Thoracic aorta (tissue), 2 donors: ENCODE measurements at places on chromosomes 7 and 10. TPM values are rescaled to one million over a fixed set of nuclear protein-coding genes. Genes with fewer than 3 reads are reported as not detected.

The ITGA8 gene
- 1,173 TPM for total RNA-seq

GRCh38 chr7:150968734-150969372 is 9.3 kb downstream of the KCNH2 start:
- no peak for DNase-seq

DNA sequence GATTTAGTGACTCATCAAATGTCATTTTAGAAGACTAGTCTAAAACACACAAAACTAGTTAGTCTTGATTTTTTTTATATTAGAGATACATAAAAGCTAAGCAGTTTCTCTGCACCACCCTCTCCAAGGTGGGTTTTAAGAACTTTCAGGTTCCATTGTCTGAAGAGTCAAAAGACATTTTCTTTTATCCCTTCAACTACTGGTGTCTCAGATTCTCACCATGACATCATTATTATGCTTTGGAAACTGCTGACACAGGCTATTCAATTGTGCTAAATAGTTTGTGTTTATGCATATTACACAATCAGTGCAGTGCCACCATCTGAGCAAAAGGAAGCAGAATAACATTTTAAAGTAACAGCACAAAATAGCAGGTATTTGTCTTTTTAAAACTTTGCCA is 52.2 kb downstream of the IGF2BP3 start:
- DNase-seq: no peak

GRCh38 chr10:33027088-33027487 is 69.1 kb upstream of the ITGB1 start:
- no peak for DNase-seq

The DNAJC12 gene
- 5.1 TPM for total RNA-seq

The NEUROD6 gene
- not detected for total RNA-seq

DNA sequence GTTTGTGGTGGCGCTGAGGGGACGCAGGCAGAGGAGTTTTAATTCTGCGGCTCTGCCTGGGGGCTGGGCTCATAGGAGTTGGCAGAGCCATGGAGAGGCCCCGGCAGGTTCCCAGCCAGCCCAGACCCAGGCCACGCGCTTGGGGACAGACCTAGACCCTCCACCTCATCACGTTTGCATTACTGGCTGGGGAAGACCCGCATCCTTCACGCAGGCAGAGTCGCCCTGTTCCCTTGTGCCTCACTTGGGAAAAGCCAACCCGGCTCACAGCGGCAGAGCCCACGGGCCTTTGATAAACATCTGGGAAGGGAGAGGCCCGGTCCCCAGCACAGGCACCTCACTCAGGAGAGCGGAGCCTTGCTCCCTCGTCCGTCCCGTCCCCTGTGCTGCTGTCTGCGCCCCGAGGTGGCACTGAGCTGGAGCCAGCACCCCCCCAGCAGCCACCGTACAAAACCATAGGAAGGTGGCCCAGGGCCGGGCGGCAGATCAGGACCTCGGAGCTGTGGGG is 112.8 kb downstream of the CYTH3 start:
- no peak for DNase-seq

The ADAMTS14 gene
- not detected for total RNA-seq

The ANKRD30A gene
- total RNA-seq: not detected

DNA sequence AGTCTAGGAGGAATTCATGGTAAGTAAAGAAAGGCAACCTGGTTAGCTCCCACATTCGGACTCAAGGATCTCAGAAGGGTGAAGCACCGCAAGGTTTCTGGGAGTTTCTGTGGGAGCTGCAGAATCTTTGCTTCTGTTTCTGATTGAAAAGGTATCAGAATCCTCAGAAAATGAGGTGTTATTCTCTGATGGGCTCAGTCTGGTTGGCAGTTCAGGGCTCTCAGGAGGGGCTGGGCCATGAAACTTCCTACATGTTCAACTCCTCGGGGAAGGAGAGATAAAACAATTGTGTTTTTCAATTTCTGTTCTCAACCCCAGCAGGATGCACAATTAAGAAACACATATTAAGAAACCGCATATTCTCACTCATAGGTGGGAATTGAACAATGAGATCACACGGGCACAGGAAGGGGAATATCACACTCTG is 9.1 kb downstream of the OR2A7 start:
- DNase-seq: no peak

GRCh38 chr10:80260295-80261243 is 28.9 kb downstream of the MAT1A start:
- DNase-seq: no peak

- peak; percentile 31 for DNase-seq
These were observed 41.4 kb downstream of the COL1A2 start for GRCh38 chr7:94436018-94436604.

The ACSM6 gene
- not detected for total RNA-seq

DNA sequence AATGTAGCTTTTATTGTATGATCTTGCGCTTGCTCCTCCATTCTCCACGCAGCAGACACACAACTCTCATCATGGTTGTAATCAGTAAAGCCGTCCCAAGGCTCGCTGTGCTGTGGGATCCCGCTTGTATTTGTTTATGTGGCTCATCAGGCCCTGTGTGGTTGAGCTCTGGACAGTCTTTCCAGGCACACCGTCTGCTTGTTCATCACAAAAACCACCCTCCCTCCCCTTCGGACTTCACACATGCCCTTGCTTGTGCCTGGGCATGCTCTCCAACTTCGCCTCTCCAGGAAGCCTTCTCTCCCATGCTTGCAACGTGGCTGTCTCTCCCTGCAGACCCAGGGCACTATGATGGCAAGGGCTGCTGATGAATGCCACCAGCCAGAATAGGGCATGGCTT is 62.4 kb downstream of the HK1 start:
- no peak for DNase-seq

The DLX6 gene
- total RNA-seq: not detected

The EMX2 gene
- not detected for total RNA-seq

DNA sequence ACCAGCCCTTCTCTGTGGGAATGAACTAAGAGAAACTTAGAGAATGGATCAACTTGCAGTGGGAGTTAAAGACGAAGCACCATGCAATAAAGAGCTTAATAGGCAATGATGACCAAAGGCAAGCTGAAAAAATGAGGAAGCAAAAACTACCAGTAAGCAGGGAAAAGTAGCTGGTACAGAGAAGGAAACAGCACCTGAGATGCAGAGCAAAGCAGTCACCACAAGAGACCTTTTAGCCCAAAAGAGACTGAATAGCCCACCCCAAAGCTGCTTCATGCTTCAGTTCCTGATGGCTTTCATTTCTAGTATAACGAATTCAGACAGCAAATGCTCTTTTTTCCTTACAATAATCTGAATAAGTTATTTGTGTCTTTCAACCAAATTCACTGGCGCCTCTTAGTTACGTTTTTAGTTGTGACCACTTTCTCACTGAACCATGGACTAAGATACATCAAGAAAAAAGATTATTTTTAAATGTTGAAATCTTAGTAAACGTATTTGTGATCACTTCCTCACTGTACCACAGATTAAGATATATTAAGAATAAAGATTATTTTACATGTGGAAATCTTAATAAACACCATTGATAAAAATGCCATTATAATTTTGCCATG is 76.0 kb downstream of the USP6NL start:
- DNase-seq: no peak

DNA sequence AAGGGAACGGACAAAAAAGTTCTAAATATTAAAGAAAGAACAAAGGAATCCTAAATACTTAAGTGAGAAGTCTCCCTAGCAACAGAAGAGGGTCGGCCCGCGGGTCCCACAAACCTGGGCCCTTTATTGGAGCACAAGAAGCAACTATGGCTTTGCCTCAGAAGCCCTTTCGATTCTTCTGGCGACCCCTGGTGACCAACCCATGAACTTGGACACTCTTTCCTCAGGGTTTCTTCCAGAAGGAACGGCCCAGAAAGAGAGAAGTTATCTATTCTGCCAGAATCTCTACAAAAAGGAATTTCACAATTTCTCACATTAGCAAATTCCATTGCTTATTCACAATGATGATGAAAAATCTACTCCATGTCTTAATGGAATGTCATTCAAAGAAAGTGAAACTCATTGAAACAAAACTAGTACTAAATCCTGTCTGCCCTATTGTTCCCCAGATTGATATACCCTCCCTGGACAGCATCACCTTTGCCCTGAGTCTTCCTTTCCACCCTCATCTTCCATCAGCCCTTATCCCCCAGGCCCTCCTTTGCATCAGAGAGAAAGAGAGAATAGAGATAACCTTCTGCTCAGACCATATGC is 43.7 kb downstream of the CPVL start:
- no peak for DNase-seq

- DNase-seq: no peak
These were observed 575.1 kb downstream of the PARD3 start for GRCh38 chr10:34240039-34240438.

- DNase-seq: no peak
These were observed 31.8 kb downstream of the MDFIC start for GRCh38 chr7:114953724-114954123.

- DNase-seq: no peak
These were observed 449.9 kb upstream of the ANKRD30A start for GRCh38 chr10:36675458-36675880.

- DNase-seq: no peak
These were observed 235.1 kb downstream of the ARHGAP12 start for GRCh38 chr10:31693491-31693890.
